ENCODE measurements at places on chromosomes 6 and 20.

DNA sequence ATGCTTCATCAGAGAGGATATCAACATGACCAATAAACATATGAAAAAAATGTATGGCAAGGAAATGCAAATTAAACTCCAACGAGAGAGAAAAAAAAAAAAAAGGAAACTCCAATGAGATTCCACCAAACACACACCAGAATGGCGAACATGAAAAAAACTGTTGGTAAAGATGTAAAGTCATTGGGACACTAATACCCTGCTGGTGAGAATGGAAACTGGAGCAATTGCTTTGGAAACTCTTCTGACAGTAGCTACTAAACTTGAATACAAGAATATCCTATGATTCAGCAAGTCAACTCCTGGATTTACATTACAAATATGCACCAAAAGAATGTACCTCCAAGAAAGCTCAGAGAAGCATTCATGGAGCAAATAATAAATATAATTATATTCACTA, 260.7 kb upstream of the ECI2 start:
- no peak for DNase-seq

DNA sequence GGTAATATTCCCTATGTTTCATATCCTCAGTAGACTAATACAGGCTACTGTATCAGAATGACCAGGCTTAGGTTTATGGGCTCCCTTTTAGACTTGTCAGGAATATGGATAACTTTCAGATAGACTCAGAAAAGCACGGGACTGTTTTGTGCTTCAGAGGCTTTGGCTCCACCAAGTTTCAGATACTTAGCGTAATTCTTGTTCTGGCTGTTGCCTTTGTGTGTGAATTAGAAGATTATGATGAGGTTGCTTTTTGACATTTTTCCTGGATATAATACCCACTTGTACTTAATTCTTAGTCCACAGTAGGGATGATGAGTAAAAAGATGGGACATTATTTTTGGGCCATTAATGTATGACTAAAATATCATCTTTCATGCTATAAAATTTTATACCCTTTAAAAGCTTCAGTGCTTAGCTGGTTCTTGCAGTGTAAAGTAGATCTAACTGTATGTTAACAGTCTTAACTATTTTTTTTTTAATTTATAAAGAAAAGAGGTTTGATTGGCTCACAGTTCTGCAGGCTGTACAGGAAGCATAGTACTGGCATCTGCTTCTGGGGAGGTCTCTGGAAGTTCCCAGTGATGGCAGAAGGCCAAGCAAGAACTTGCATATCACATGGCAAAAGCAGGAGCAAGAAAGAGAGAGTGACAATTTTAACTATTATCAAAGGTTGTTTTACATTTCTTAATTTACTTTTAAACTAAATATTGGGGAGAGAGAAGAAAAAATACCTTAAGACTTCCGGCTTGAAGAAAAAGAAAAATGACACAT, 120.7 kb downstream of the ZFAND3 start:
- DNase-seq = no peak

GRCh38 chr6:2659381-2659780, 91.3 kb downstream of the MYLK4 start:
- no peak for DNase-seq

DNA sequence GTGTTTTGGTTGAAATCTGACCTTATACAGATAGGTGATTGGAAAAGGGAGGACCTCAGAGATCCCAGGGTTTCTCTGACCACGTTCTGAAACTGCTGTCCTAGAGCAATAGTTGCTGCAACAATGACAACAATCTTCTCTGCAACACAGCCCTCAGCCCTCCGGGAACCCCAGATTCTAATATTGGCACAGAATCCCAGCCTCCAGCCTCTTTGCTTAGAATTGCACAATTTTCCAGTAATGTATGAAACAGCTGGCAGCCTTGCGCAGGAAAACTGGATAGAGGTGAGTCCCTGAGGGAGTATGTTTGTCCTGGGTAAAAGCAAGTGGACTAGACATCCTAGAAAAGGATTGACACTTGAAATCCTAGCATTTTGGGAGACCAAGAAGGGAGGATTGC, 30.4 kb upstream of the PNRC1 start:
- DNase-seq = no peak

DNA sequence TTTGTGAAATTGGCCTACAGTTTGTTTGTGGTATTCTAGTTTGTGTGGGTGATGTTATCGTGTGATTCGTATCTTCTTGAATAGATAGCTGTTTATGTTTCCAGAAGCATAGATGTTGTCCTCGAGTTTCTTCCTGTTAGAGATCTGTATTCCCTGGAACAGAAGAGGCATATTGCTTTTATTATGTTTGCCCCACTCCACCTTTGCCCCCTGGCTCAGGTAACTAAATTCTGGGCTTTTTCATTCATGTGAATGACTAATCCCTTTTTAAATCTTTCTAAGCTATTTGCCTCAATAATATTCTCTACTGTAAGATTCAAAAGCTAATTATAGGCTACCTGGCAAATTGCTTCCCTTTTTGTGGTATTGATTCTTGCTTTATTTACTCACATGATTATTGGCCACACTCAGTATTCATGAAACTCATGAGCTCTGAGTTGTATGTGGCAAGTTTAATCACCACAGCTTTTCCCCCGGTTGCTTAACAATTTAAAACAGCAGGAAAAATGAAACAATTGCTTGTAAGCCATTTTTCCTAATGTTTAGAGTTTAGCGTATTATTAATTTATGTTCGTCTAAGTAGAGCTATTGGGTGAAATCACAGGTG, 12.6 kb downstream of the RNF217 start:
- no peak for DNase-seq

GRCh38 chr6:19849755-19850154, 12.6 kb downstream of the ID4 start:
- DNase-seq = no peak

GRCh38 chr6:92521553-92521952, 897.8 kb downstream of the EPHA7 start:
- no peak for DNase-seq

DNA sequence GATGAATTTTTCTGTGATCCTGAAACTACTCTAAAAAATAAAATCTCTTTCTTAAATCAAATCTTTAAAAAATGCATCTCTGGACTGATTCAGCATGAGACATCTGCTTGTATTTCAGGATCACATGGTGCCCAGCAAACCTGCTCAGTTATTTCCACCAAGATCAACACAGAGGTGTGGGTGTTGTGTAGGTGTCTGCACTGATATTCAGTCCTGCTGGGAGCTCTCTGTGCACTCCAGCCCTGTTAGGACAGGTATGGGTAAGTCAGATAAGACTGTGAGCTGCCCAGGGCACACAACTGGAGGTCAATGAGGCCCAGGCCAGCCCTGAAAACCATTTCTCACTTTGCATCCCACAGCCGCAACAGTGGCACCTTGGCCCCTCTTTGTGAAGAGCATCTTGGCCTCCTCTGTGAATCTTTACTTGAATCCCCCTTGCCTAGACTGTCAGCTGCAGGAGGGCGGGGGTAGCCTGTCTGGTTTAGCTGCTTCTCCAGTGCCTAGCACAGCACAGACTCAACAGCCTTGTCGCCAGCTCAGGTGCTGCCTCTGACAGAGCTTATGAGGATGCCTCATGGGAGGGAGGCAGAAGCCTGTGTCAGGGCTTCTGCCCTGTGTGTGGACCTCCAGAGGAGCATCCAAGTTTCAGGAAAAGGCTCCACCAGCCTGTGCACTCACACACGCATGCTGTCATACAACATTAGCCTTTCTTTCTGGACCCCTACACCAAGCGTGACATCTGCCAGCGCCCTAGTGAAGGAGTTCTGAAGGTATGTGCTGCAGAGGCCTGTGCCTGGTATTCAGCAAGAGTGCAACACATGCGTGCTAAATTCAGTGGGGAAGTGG, 187.6 kb upstream of the CST7 start:
- no peak for DNase-seq

GRCh38 chr6:155248008-155249001, 15.5 kb upstream of the CLDN20 start:
- DNase-seq = no peak

DNA sequence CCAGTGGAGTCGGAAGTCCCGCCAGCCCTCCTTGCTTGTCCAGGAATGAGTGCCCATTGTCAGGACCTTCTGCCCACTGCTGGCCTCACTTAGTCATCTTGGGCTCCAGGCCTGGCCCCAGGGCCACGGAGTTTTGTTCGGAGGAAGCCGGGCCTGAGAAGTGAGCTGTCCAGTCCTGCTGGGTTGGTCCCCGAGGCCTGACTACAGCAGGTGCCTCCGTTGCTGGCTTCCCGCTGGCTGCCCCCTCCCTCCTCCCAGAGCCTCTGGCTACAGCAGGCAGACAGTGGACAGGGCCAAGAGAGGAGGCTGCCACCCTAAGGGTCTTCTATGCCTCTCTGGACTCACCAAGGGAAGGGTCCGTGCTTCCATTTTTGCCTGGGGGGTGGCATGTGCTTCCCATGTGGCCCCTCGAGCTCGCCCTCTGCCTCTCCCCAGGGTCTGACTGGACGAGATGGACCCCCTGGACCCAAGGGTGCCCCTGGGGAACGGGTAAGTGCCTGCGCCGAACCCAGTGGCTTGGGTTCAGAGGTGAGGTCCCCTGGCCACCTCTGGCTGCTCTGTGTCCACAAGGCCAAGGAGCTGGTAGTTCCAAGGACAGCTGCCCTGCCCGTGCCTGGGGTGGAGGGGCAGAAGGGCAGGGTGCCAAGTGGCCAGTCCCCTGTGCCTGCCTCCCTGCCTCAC, 2.8 kb downstream of the COL9A3 start:
- no peak for DNase-seq

DNA sequence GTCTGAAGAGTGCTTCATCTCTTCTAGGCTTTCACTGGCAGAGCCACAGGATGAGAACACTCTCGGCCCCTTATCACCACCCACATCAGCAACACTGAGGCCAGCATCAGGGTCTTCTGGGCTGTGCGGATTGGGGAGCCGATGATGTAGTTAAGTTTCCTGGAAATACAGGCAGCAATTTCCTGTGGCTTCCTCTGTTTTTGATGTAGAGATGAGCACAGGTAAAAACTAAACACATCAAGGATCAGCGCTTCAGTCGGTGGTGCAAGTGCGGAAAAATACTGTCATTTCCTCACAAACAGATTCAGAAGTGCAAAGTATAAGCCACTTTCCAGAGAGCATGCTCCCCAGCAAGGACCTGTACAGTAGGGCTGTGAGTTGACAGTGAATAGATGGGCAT, 62.6 kb downstream of the BACH2 start:
- no peak for DNase-seq

GRCh38 chr6:4344317-4344899, 209.0 kb upstream of the ECI2 start:
- no peak for DNase-seq

- no peak for DNase-seq
Measured at GRCh38 chr20:36255445-36255844, 19.2 kb downstream of the AAR2 start.

DNA sequence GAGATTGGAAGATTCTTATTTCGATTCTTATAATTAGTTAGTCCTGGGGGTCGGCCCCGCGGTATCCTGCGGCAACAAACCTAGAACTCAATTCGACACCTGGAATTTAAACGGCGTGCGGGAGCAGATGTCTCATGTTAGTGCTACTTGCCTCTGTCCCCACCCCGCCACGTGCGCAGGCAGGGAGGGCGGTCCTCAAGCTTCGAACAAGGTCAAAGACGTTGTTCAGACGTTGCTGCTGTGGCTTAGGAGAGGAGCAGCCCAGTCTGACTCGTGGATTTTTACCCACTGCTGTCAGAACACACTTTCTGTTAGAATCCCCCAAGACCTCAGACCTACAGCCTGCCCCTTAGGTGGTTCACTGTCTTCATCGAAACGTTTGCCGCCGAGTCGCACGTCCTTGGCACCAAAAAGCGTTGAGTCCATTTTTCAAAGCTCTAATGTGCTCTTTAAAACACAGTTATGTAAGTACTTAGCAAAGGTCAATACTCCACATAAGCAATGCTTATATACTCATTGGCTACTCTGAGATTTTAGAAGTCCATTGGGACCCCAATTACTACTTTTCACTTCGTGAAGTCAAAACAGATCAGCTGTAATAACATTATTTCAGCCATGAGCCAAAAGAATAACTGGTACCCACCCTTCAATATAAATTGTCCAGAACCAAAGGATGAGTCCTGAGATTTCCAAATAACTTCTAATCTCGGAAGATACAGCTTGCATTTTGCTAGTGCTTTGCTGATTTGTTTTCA, 2.7 kb upstream of the C6orf62 start:
- DNase-seq = no peak

GRCh38 chr6:49923826-49924225, 40.1 kb downstream of the DEFB114 start:
- no peak for DNase-seq

- no peak for DNase-seq
Measured at GRCh38 chr20:48100483-48100882, 315.2 kb upstream of the SULF2 start.

GRCh38 chr6:14721103-14721758, 524.6 kb upstream of the JARID2 start:
- DNase-seq = no peak

- no peak for DNase-seq
Measured at GRCh38 chr20:40565682-40566040, 123.4 kb downstream of the MAFB start.

GRCh38 chr6:137978252-137978896, 111.3 kb downstream of the TNFAIP3 start:
- no peak for DNase-seq

- no peak for DNase-seq
Measured at GRCh38 chr6:167073679-167074274, 49.1 kb upstream of the CCR6 start.

- no peak for DNase-seq
Measured at GRCh38 chr6:141486942-141487341, 645.8 kb upstream of the GJE1 start.

- no peak for DNase-seq
Measured at GRCh38 chr20:48626226-48626937, 201.4 kb downstream of the PREX1 start.

- no peak for DNase-seq
Measured at GRCh38 chr6:150775415-150776203, 89.9 kb upstream of the MTHFD1L start.

DNA sequence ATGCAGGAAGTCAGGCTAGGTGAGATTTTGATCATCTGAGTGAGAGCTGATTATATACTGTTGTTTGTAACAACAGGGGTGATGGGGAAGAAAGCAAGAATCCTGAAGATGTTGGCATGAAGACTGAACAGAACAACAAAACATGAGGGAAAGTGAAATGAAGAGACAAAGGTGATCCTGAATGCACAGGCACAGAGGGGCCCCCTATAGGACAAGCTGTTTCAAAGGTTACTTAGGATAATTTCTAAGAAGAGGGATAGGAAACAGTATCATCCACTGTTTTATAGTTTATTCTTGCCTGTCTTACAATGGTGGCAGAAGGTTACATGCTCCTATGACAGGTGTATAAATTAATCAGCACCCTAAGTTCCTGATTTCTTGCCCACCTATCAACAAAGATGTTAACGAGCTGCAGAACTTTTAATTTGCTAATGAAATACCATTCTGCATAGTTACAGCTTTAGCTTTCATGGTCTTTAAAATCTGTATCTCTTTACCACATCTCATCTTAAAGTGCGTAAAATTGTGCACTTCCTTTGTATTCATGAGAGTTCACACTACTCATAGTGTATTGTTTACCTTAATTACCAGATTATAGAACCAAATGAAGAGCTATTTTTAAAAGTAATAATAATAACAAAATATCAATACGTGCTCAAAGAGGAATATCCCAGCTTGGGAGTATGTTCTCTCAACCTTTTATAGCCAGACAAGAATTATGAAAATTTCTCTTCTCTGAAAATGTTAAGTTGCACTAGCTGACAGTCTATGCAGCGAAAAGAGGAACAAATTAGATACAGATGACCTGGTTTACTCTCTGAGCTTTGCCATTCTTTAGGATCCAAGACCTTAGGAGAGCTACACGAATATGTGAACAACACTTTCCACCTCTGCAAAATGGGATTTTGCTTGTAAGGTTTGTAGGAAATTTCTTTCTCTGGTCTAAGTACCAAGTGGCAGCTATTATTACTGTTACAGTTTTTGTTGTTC, 192.5 kb downstream of the EDN1 start:
- no peak for DNase-seq

GRCh38 chr6:143149771-143150170, 89.1 kb downstream of the AIG1 start:
- DNase-seq = no peak

All from activated T-helper 1 cell treated with anti-CD3 and anti-CD28 coated beads, Interleukin-2, amount 50 U/mL, for 16 hours (primary cell).